ENCODE measurements at places on chromosomes 12 and 14. TPM values are rescaled to one million over a fixed set of nuclear protein-coding genes. Genes with fewer than 3 reads are reported as not detected.

DNA sequence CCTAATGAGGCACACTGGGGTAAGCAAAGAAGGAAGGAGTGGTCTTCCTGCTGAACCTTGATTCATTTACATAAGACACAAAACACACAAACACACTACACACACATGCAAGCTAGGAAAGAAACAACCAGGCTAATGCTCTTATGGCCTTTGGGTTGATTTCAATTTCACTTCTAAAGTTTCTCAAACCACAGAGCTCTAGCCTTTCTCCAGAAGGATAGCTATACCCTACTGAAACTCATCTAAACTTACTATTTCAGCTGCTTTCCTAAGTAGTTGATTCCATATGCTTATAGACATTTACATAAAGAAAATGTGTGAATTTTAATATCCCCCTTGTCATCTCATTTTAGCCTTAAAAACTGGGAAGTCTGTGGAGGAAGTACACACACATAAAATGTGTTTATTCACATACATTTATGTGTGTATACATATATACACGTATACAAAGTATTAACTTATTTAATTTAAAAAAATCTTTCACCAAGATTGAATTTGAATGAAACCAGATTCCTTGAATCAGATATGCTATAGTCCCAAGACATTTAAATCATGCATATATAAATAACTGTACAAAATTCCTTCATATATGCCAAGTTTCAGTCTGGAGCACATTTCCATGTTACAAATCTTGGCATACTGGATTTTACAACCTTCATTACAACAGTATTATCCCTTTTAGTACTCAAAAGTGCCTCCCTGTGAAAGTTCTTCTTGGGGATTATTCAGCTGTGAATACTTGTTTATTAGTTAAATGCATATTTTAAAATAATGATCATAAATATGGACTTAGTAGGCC is 231.8 kb upstream of the NPAS3 start:
- no peak overlapping the region for H3K4me3 ChIP-seq
- no peak for DNase-seq
- no peak overlapping the region for H3K27ac ChIP-seq
- no peaks in the 10 kb centered on the region for H3K36me3 ChIP-seq
- peaks cover 10% of the 10 kb centered on the region for H3K27me3 ChIP-seq

The SLC17A8 gene
- not detected for total RNA-seq

- no peak overlapping the region for H3K27ac ChIP-seq
- peaks cover 2% of the 10 kb centered on the region for H3K36me3 ChIP-seq
- no peak overlapping the region for H3K4me3 ChIP-seq
Observed at GRCh38 chr12:127130506-127131124, 1136.4 kb upstream of the TMEM132C start.

- no peak overlapping the region for H3K27ac ChIP-seq
- peaks cover 4% of the 10 kb centered on the region for H3K27me3 ChIP-seq
- no peaks in the 10 kb centered on the region for H3K4me1 ChIP-seq
- no peaks in the 10 kb centered on the region for H3K36me3 ChIP-seq
- no peak overlapping the region for H3K4me3 ChIP-seq
Observed at GRCh38 chr14:20550926-20551325, 9.9 kb downstream of the RNASE9 start.

DNA sequence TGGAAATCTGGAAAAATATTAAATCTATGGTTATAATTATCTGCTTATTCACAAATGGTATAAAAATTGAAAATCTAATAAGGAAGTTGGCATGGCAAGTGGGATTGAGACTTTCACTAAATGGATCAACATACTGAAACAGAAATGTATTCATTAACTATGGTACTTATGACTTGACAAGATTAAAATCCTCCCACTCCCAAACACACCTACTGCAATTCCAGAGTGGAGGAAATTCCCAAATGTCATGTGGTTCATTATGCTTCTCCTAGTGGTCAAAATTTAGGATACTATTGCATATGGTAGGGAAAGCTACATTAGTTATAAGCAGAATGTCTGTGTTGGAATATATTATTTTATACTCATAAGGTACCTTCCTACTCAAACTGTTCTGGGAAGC is 265.3 kb upstream of the PRICKLE1 start:
- no peak overlapping the region for H3K4me3 ChIP-seq
- no peaks in the 10 kb centered on the region for H3K27me3 ChIP-seq
- H3K27ac ChIP-seq, result no peak overlapping the region
- no peak for DNase-seq
- no peaks in the 10 kb centered on the region for H3K36me3 ChIP-seq
- no peaks in the 10 kb centered on the region for H3K4me1 ChIP-seq

GRCh38 chr12:70338531-70338930 is 27.6 kb upstream of the KCNMB4 start:
- no peak for DNase-seq
- H3K4me1 ChIP-seq, result peaks cover 15% of the 10 kb centered on the region
- no peak overlapping the region for H3K4me3 ChIP-seq
- H3K36me3 ChIP-seq, result peaks cover 25% of the 10 kb centered on the region
- H3K27me3 ChIP-seq, result no peaks in the 10 kb centered on the region
- no peak overlapping the region for H3K27ac ChIP-seq

DNA sequence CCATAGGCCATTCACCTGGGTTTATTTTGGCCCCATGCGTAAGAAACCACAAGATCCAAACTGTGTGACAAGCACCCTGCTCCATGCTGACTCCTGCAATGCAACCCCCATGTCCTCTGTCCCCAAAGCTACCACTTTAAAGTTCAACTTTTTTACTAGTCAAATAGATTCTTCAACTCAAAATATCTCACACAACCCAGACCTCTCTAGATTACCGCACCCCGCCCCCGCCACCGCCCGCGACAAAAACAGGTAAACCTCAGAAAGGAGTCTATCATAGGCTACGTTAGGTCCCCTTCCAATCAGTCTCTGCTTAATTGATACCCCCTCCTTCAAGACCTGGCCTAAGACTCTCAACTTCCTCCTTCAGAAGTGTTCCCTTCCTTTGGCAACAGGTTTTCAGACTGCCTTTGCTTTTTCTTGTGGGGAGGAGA is 2.2 kb downstream of the ZFP36L1 start:
- H3K27ac ChIP-seq, result peak overlapping the region; percentile 99
- peak; percentile 47 for DNase-seq
- peaks cover 61% of the 10 kb centered on the region for H3K4me1 ChIP-seq
- no peaks in the 10 kb centered on the region for H3K27me3 ChIP-seq
- H3K4me3 ChIP-seq, result peak overlapping the region; percentile 96

The PUS1 gene
- 23.6 TPM for total RNA-seq

The HEBP1 gene
- 10.8 TPM for total RNA-seq

DNA sequence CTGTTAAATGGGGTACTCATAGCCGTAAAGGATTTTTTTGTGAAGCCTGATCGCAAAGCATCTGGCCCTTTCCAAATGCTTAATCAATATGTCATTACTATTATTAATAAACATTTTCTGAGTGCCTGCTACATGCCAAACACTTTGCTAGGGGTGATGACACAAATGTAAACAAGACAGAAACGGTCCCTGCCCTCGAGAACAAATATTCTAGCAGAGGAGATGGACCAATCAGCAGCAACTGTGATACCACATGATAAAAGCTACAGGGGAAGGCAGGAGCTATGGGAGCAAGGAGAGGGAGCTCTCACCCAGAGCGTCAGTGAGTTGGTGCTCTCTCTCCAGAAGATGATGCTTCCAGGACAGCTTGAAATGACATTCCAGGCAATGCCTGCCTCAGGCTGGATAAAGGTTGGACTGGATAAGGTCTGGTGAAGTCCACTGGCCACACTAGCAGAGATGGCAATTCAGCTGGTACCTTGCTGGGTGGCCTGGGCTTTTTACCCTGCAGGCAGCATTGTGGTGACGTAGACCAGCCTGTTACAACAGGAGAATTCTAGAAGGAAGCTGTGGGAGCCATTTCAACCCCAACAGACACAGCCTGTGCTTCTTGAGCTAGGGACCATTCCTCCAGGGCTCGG is 41.1 kb downstream of the ERH start:
- H3K4me1 ChIP-seq, result peaks cover 19% of the 10 kb centered on the region
- peaks cover 27% of the 10 kb centered on the region for H3K27me3 ChIP-seq
- H3K36me3 ChIP-seq, result peaks cover 2% of the 10 kb centered on the region
- no peak overlapping the region for H3K4me3 ChIP-seq

The LRCOL1 gene
- total RNA-seq, result not detected

The CFAP251 gene
- total RNA-seq, result 1.1 TPM

The LRRK2 gene
- total RNA-seq, result 1.1 TPM

DNA sequence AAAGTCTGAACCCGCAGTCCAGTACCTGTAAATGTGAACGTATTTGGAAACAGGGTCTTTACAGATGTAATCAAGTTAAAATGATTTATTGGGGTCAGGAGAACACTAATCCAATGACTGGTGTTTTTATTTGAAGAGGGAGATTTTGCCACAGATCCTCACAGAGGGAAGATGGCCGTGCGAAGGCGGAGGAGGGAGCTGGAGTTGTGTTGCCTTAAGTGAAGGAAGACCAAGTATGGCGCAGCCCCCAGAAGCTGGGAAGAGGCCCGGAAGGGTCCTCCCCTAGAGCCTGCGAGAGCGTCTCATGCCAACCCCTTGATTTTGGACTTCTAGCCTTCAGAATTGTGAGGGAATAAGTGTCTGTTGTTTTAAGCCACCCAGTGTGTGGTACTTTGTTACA is 102.8 kb upstream of the NUDT4 start:
- H3K36me3 ChIP-seq, result no peaks in the 10 kb centered on the region
- peaks cover 4% of the 10 kb centered on the region for H3K4me1 ChIP-seq
- no peak for DNase-seq

DNA sequence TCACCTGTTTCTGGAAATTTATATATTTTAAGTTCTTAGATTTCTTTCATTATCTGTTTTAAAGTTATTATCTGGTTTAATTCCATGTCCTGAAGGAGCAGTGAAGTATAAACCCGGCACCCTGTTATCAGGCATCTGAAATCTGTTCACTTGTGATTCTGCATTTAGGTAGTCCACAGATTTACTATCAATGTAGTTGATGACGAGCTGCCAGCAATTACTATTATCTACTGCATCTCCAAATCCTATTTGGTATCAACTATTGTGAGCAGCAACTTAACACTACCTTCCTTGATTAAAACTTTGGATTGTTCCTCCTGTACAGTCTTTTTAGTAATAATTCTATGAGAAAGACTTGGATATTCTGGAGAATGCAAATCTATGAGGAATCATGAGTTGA is 36.1 kb downstream of the PRORP start:
- no peak for DNase-seq
- H3K36me3 ChIP-seq, result peaks cover 14% of the 10 kb centered on the region
- H3K27me3 ChIP-seq, result no peaks in the 10 kb centered on the region
- H3K27ac ChIP-seq, result peak overlapping the region; percentile 90
- peaks cover 43% of the 10 kb centered on the region for H3K4me1 ChIP-seq

- DNase-seq, result no peak
- no peaks in the 10 kb centered on the region for H3K36me3 ChIP-seq
- H3K4me1 ChIP-seq, result peaks cover 2% of the 10 kb centered on the region
- H3K27me3 ChIP-seq, result peaks cover 55% of the 10 kb centered on the region
- no peak overlapping the region for H3K27ac ChIP-seq
- H3K4me3 ChIP-seq, result no peak overlapping the region
Observed at GRCh38 chr12:13313886-13314285, 117.4 kb downstream of the EMP1 start.

The HAL gene
- 0.94 TPM for total RNA-seq

DNA sequence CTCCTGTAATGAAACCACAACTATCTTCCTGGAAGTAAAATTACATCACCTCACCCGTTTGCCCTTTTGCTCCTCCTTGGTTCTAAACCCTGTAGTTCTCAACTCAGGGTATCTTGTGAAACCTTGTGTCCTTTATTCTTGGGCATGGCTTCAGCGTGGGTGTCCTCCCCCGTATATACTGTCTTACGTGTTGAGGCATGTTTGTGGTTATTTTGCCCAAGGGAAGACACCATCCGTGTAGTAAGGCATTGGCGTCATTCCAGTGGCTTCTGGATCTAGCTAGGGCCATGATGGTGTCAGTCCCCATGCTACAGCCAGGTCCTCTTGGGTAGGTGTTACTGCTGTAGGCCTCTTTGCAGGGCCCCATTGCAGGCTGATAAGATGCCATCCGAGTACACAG is 115.4 kb downstream of the ZFP36L1 start:
- H3K27me3 ChIP-seq, result no peaks in the 10 kb centered on the region
- H3K36me3 ChIP-seq, result no peaks in the 10 kb centered on the region
- DNase-seq, result no peak
- peaks cover 26% of the 10 kb centered on the region for H3K4me1 ChIP-seq
- H3K27ac ChIP-seq, result no peak overlapping the region
- H3K4me3 ChIP-seq, result no peak overlapping the region

GRCh38 chr12:13197526-13198143 is 1.1 kb downstream of the EMP1 start:
- H3K4me3 ChIP-seq, result peak overlapping the region; percentile 88
- DNase-seq, result no peak
- peak overlapping the region; percentile 91 for H3K27ac ChIP-seq
- no peaks in the 10 kb centered on the region for H3K27me3 ChIP-seq
- peaks cover 36% of the 10 kb centered on the region for H3K4me1 ChIP-seq
- no peaks in the 10 kb centered on the region for H3K36me3 ChIP-seq

DNA sequence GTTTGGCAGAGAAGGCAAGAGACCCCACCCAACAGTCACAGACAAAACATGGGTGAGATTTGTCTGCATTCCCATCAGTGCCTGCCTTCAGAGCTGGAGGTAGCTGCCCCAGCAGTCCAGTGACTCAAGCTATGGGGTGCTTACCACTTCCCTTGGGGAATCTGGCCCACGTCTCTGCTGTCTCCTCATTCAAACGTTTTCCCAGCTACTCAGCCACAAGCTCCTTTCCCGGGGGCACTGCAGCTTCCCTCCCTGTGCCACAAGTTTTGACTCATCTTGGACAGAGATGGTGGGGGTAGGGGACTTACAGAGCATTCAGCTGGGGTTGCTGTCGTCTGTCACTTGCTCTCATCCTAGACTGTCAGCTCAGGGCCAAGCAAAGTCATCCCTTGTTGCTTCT is 66.6 kb downstream of the FBXL14 start:
- H3K27me3 ChIP-seq, result peaks cover 79% of the 10 kb centered on the region
- H3K4me3 ChIP-seq, result no peak overlapping the region
- no peak overlapping the region for H3K27ac ChIP-seq
- H3K4me1 ChIP-seq, result peaks cover 12% of the 10 kb centered on the region
- peaks cover 8% of the 10 kb centered on the region for H3K36me3 ChIP-seq
